ENCODE measurements at places on chromosomes 3 and 15.

- no peak for DNase-seq
Observed at GRCh38 chr3:99954914-99955644, 137.4 kb downstream of the CMSS1 start.

DNA sequence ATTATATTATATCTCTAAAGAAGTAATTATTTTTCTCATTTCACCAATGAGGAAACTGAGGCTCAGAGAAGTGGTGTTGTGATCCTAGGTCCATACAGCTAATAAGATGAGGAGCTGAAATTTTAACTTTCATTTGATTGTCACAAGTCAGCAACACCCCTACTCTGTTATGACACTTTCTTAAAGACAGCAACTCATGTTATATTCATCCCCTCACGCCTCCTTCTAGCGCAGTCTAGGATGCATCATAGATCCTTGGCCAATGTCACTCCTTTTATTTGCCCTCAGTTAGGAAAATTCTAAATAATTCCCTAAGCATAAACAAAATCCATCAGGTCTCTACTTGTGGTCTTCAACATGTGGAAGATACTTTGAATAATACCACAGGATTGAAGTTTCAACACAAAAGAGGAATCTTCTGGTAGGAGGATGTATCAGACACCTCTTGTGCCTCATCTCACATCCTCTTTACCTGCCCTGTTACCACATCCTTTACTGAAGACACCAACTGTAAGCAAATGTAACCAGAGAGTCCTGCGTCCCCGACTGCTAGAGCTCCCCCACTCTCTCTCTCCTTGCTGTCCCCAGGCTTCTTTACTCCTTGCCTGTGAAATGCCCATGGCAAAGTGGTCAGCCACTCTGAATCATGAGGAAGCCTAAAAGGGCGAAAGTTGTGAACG is 53.7 kb downstream of the TRIM42 start:
- no peak for DNase-seq

GRCh38 chr15:30903497-30904187 is at the start of gene FAN1:
FAN1 (plus strand) TSS chr15:30903915; CDS start chr15:30904664, 749 bp downstream.
- DNase-seq, result peak; percentile 34

GRCh38 chr3:159123877-159124276 is 322.0 kb downstream of the MFSD1 start:
- DNase-seq, result no peak

DNA sequence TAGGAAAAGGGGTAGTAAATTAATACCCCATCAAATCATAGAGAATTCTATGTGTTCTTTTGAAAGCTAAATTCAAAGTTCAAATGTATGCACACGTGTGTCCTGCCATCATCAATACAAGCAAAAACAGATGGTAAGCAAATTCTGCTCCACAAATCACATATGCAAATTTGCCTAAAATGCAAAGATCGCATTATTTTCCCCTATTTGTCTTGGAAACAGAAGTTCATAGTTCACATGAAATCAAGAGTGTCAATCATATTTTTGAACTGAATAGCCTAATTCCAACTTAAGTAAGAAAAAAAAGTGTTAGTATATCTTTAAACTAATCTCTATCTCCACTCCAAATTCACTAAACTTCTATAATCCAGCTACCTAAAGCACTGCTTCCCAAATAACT is 8.5 kb downstream of the ADAM10 start:
- DNase-seq, result no peak

DNA sequence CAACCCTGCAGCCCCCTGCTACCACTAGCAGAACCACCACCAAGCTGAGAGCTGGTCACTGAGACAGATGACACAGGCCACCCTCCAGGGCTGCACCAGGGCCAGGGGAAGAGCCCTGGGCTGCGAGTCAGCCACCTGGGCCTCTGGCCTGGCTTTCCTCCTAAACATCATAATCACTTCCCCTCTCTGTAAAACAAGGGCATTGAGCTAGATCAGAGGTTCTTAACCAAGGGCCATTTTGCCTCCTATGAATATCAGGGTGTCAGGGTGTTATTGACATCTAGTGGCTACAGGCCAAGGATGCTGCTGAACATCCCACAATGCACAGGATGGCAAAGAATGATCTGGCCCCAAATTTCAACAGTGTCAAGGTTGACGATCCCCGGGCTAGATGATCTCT is 25.2 kb downstream of the TLE3 start:
- DNase-seq, result no peak

DNA sequence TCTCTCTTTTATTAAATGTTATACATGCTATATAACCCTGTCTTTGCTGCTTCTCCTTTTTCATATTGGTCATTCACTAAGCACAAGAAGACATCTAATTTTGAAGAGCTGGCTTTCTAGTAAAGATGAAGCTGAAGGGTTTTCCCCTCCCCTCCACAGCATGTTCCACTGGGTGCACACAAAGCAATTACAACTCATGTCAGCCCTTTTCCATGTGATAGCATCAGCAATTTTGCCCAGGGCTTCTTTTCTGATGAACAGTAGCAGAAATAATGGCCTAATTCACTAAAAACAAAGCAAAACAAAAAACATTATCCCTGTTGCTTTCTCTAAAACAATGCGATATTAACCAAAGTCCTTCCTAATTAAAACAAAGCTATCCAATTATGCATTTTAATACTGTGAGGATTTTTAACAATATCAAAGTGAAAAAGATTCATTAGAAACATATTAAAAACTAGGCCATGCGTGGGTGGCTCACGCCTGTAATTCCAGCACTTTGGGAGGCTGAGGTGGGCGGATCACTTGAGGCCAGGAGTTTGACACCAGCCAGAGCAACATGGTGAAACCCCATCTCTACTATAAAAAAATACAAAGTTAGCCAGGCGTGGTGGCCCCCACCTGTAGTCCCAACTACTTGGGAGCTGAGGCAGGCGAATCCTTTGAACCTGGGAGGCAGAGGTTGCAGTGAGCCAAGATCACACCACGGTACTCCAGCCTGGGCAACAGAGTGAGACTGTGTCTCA is 12.2 kb upstream of the PIK3R4 start:
- no peak for DNase-seq

DNA sequence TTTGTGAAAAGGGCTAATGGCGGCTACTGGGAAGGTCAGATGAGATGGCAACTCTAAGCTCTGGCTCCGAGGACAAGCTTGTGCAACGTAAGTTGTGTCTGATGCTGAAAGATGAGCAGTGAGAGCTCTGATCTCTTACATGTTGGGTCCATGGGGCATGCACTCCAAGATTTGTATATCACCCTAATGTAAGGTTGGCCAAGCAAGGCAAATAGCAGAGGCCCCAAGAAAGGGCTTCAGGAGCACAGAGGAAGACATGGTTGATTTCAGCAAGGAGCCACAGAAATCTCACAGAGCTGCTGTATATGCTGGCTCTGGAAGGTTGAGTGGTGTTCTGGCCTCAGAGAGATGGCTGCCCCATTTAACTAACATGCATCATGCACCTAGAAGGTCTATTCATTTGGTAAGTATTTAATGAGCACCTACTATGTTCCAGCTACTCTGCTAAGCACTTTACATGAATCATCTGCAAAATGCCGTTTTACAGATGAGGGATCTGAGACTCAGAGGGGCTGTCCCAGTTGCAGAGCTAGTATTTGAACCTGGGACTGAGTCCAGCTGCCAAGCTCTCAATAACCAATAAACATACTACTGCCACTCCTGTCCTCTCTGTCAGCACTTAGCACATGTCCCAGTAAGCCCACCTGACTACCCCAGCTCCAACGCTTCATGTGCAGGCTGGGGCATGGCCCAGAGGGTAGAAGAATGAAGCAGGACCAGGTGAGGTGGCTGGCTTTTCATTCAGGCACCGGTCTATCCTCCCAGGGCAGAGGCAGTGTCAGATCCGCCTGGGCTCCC is 27.8 kb upstream of the ATP2B2 start:
- DNase-seq, result no peak

DNA sequence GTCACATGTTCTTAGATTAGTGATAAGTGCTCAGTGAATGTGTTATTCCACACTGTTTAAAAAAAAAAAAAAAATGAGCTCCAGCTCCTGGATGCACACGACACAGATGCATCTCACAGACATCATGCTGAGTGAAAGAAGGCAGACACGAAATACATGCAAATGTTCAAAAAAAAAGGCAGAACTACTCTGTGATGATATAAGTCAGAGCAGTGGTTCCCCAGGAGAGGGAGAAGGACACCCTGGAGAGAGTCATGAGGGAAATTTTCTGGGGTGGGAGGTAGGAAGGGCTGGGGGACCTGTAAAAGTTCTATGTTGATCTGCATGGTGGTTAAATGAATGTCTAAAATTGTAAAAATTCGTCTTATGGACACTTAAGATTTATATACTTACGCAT is 4.3 kb downstream of the CSRNP1 start:
- no peak for DNase-seq

DNA sequence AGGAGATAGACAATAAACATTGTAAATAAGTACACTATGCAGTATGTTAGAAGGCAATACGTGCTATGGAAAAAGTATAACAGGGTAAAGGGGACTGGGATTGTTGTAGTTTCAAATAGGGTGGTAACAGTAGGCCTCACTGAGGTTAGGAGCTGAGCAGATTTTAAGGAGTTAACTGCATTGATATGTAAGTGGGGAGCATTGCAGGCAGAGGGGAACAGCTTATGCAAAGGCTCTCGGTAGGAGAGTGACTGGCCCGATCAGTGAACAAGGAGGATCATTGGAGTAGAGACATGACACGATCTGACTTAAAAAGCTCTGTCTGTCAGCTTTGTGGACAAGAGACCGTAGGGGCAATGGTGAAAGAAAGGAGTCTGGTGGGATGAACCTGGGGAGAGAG is 46.8 kb downstream of the PCCB start:
- no peak for DNase-seq

- DNase-seq, result no peak
Observed at GRCh38 chr15:90597577-90597976, 67.9 kb downstream of the CRTC3 start.

DNA sequence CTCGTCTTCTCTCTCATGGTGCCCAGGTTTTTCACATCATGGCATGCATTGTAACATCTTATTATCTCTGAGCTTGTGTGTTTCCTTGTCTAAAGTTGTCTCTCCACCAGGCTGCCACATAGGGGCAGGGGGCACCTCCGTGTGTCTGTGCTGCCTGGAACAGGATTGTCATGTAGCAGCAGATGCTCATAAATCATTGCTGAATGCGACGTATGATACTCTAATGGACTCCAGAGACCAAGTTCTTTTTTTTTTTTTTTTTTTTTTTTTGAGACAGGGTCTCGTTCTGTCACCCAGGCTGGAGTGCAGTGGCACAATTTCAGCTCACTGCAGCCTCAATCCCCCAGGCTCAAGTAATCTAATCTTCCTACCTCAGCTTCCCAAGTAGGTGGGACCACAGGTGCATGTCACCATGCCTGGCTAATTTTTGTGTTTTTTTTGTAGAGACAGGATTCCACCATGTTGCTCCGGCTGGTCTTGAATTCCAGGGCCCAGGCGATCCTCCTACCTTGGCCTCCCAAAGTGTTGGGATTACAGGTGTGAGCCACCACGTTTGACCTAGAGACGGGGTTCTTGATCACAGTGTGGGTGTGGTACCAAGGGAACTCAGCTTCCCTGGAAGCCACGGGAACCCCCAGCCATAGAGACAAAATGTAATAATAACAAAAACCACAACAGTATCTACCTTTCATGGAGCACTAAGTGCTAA is 4.7 kb upstream of the DNASE1L3 start:
- DNase-seq, result no peak

Data from NCI-H1694 (cell line).